ENCODE measurements at places on chromosomes 7 and 10. TPM values are rescaled to one million over a fixed set of nuclear protein-coding genes. Genes with fewer than 3 reads are reported as not detected.

GRCh38 chr7:106757846-106758245 is 96.9 kb upstream of the CCDC71L start:
- no peaks in the 10 kb centered on the region for H3K4me1 ChIP-seq
- no peak overlapping the region for H3K4me3 ChIP-seq
- no peaks in the 10 kb centered on the region for H3K36me3 ChIP-seq
- H3K27ac ChIP-seq = no peak overlapping the region
- no peaks in the 10 kb centered on the region for H3K27me3 ChIP-seq

- no peaks in the 10 kb centered on the region for H3K27me3 ChIP-seq
- H3K4me3 ChIP-seq = 0 out of 2 replicates have a peak overlapping the region, but pooled peaks have one; percentile 7
- no peak for DNase-seq
- no peaks in the 10 kb centered on the region for H3K36me3 ChIP-seq
- H3K27ac ChIP-seq = peak overlapping the region; percentile 98
- peaks cover 47% of the 10 kb centered on the region for H3K4me1 ChIP-seq
Measured at GRCh38 chr10:132443983-132444876, 47.2 kb downstream of the PWWP2B start.

- no peak overlapping the region for H3K27ac ChIP-seq
- no peak overlapping the region for H3K4me3 ChIP-seq
- DNase-seq = no peak
- peaks cover under 1% of the 10 kb centered on the region for H3K27me3 ChIP-seq
- H3K4me1 ChIP-seq = no peaks in the 10 kb centered on the region
Measured at GRCh38 chr7:48755061-48755555, 169.2 kb upstream of the CDC14C start.

- H3K27me3 ChIP-seq = no peaks in the 10 kb centered on the region
- H3K36me3 ChIP-seq = no peaks in the 10 kb centered on the region
- peak overlapping the region; percentile 29 for H3K27ac ChIP-seq
- peaks cover 2% of the 10 kb centered on the region for H3K4me1 ChIP-seq
- no peak overlapping the region for H3K4me3 ChIP-seq
Measured at GRCh38 chr10:29865700-29866355, 193.6 kb downstream of the JCAD start.

DNA sequence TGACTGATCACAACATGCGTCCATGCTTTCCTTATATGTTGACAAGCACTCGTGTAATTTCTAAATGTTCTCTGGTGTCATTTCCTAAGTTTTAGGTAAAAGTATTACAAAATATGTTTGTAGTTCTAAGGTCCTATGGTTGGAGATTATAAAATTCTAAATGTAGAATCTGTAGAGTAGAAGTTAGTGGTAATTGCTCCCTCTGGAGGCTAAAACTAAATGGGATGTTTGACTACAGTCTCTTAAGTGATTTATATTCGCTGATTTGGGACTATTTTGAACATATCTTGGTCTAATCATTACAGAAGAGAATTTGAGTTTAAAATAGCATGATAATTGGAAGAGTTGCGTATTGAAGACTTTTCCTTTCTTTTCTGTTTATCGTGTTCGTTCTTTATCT is 74.1 kb downstream of the ZMYND11 start:
- no peak overlapping the region for H3K27ac ChIP-seq
- DNase-seq = no peak
- no peaks in the 10 kb centered on the region for H3K27me3 ChIP-seq
- peaks cover 4% of the 10 kb centered on the region for H3K36me3 ChIP-seq
- no peak overlapping the region for H3K4me3 ChIP-seq

DNA sequence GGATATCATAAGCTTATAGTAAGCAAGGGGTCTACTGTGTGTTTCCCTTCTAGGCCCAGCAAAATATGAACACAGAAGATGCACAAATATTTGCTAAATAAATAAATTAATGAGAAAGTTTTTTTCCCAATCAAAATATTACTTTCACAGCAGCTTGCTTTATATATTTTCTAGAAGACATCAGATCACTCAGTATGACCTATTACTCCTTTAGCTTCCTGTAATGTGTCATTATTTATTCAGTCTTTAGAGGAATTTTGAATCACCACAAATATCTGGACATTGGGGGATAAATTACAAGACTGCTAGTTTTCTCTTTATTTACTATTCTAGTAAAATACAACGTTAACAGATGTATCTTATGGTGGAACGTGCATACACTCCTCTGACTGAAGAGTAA is 765.8 kb upstream of the POM121L12 start:
- H3K27ac ChIP-seq = no peak overlapping the region
- H3K4me3 ChIP-seq = no peak overlapping the region
- H3K27me3 ChIP-seq = no peaks in the 10 kb centered on the region
- no peak for DNase-seq

Gene SFTPA1
- total RNA-seq = 3.8 TPM

DNA sequence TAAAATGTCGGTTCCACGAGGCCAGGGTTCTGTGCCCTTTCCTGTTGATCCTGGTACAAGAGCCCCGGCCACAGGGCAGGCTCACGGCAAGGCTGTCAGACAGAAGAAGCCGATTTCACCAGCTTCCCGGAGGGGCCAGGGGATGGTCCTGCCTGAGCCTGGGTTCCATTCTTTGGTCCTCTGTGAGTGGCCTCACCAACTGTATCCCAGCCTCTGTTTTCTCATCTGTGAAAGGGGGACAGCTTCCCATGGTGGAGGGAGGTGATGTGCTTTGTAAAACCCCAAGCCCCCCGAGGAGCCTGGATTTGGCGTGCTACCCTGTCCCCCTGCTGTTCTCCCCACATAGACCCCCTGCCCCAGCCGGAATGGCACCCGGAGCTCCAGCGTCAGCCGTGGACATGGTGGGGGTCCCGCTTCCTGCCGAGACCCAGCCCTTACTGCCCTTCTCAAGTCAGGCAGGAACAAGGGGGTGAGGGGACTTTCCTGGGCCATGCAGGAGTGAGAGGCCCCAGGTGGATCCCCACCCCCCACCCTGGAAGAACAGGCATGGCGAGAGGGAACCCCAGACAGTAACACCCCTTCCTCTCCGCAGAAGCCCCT is 28.3 kb upstream of the ELFN1 start:
- no peak for DNase-seq
- no peaks in the 10 kb centered on the region for H3K27me3 ChIP-seq
- H3K4me1 ChIP-seq = peaks cover 6% of the 10 kb centered on the region
- no peak overlapping the region for H3K4me3 ChIP-seq
- no peak overlapping the region for H3K27ac ChIP-seq

Gene PRSS37
- total RNA-seq = not detected

GRCh38 chr7:40739257-40739656 is 604.5 kb downstream of the SUGCT start:
- no peak for DNase-seq
- no peaks in the 10 kb centered on the region for H3K36me3 ChIP-seq
- H3K27me3 ChIP-seq = no peaks in the 10 kb centered on the region
- H3K4me3 ChIP-seq = no peak overlapping the region

- no peaks in the 10 kb centered on the region for H3K36me3 ChIP-seq
- no peaks in the 10 kb centered on the region for H3K4me1 ChIP-seq
- no peak for DNase-seq
- no peak overlapping the region for H3K27ac ChIP-seq
- H3K4me3 ChIP-seq = no peak overlapping the region
- no peaks in the 10 kb centered on the region for H3K27me3 ChIP-seq
Measured at GRCh38 chr7:34080513-34080912, 175.2 kb downstream of the BMPER start.

DNA sequence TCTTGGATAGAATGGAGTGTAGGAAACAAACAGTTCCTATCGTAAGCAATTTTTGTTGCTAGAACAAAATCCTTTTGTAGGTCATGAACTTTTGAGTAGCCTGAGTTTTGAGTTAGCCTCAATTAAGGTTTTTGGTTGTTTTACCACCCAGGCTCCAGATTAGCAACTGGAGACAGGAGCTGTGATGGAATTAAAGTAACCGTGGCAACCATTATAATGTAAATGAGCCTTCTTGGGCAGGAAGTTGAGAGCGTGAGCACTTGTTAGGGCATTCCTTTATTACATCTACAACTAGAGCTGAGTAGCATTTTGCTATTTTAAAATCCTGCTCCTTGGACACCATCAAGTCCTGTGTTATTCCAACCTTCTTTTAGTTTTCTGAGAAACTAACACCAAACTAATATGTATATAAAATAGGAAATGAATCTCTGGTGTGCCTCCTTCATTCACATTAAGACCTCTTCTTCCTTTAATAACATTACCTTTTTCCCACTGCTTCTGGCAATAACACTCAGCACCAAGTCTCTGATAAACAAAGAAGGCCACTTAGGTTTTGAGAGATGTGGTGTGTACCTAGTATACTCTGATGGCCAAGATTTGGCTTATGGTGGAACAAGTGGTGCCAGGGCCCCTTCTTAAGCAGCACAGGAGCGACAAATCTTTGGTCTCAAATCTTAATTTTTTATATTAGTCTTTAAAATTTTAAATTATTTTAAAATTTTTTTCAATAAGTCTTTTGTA is 34.0 kb downstream of the AHCYL2 start:
- H3K4me1 ChIP-seq = no peaks in the 10 kb centered on the region
- no peak overlapping the region for H3K27ac ChIP-seq

DNA sequence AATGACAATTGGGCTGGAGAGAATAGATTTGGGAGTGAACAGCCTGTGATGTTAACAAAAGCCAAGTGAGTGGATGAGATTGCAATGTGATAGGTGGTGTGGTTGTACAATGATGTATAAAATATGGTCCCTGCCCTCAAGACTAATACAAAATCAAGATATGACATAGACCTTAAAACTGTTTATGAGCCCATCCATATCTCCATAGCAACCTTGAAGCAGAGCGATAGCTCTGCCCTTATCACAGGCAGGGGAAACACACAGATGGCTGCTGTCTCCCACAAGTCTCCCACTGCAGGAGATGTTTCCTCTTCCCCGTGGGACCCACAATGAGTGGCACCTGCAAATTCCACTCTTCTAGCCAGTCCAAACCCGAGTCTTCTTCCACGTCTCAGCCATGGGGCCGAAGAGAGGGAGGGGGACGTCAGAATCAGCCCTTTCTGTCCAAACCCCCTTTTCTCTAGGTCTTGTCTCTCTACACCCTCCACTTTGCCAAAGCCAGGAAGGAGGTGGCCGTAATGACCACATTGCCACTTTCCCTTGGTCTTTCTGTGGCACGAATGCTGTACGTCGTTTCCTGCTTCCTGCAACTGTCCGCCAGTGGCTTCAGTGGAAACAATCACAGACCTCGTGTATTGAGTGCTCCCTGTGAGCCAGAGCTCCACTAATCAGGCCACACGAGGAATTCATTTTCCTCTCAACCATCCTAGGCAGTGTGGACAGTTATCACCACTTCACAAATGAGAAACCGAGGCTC is 7.5 kb upstream of the TBXAS1 start:
- no peaks in the 10 kb centered on the region for H3K4me1 ChIP-seq
- DNase-seq = no peak
- H3K36me3 ChIP-seq = no peaks in the 10 kb centered on the region
- H3K4me3 ChIP-seq = no peak overlapping the region
- H3K27me3 ChIP-seq = 0 out of 2 replicates have a peak, but pooled peaks cover 2% of the 10 kb centered on the region

Gene FAM53B
- 42.5 TPM for total RNA-seq

GRCh38 chr10:63673246-63673645 is 152.0 kb downstream of the REEP3 start:
- DNase-seq = no peak
- no peaks in the 10 kb centered on the region for H3K36me3 ChIP-seq
- no peak overlapping the region for H3K27ac ChIP-seq
- no peaks in the 10 kb centered on the region for H3K27me3 ChIP-seq
- H3K4me3 ChIP-seq = no peak overlapping the region

DNA sequence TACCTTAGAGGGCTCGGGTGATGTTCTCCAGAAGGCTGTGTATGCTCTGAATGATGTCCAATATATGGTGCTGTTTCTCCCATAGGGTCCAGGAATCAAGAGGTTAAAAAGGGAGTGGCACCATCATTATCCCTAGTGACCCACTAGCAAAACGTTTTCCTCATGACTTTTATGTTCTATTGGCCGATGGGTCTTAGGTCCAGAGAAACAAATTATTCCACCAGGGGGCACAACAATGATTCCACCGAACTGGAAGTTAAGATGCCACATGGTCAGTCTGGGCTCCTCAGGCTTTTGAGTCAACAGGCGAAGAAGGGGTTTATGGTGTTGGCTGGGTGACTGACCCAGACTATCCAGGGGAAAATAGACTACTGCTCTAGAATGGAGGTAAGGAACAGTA is 256.1 kb downstream of the COBL start:
- H3K36me3 ChIP-seq = no peaks in the 10 kb centered on the region
- no peaks in the 10 kb centered on the region for H3K4me1 ChIP-seq
- no peak overlapping the region for H3K27ac ChIP-seq
- no peaks in the 10 kb centered on the region for H3K27me3 ChIP-seq
- no peak overlapping the region for H3K4me3 ChIP-seq

DNA sequence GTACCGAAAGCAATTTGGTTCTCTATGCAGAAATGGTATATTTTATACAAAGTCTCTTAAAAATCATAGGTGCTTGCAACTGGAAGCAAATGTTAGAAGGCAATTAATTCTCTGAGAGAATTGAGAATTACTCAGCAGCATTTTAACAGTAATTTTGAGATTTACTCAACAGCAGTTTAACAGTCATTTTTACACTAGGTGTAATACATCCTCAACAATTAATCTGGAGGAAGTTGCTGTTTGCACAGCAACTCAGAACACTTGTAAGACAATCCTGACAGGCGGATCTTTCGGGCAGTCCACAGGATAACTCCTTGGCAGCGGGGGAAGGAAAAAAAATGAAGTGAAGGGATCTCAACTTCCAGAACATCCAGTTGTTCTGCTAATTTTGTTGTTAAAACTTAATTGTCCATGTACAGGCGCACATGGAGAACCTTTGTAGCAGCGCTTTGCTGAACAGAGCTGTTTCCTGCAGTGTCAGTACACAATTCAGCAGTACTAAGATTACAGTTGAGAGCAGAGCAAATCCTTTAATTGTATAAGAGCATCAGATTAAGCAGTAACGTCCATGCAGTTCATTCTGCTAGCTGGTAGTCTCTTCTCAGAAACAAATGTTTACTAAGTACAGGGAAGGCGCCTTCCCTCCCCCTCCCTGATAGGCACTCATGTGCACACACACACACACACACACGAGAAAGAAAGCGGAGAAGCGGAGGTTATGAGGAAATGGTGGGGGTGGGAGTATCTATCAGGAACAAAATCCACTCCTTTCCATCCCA is 43.8 kb downstream of the ENO4 start:
- peaks cover 2% of the 10 kb centered on the region for H3K36me3 ChIP-seq
- H3K4me1 ChIP-seq = peaks cover 30% of the 10 kb centered on the region
- DNase-seq = no peak
- no peak overlapping the region for H3K4me3 ChIP-seq

Gene FAM3C
- 55.4 TPM for total RNA-seq

DNA sequence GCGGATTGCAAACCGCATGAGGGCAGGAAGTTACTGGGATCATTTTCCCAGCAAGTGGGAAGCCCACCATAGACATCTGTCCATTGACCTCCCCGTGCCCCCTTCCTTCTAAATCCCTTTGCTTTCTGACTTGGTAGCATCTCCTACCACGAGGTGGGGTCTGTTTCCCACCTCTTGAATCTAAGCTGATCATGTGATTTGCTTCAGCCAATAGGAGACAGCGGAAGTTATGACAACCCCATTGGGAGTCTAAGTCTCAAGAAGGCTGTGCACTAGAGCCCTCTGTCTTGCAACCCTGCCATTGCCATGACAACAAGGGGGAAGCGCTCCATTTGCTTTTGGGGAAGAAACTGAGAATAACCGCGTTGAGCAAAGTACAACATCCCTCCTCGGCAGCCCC is 39.2 kb upstream of the CARD11 start:
- no peaks in the 10 kb centered on the region for H3K27me3 ChIP-seq
- no peaks in the 10 kb centered on the region for H3K4me1 ChIP-seq
- no peaks in the 10 kb centered on the region for H3K36me3 ChIP-seq
- no peak overlapping the region for H3K27ac ChIP-seq

Gene NAT16
- 0.15 TPM for total RNA-seq
